ENCODE measurements at places on chromosomes 16 and 17. TPM values are rescaled to one million over a fixed set of nuclear protein-coding genes. Genes with fewer than 3 reads are reported as not detected.
A peak's percentile ranks its signal among the peaks of the same experiment; 100 is the strongest.

- no peak overlapping the region for H3K4me3 ChIP-seq
- no peaks in the 10 kb centered on the region for H3K27me3 ChIP-seq
- H3K36me3 ChIP-seq, result peaks cover 34% of the 10 kb centered on the region
- H3K4me1 ChIP-seq, result no peaks in the 10 kb centered on the region
- no peak overlapping the region for H3K27ac ChIP-seq
- DNase-seq, result peak; percentile 44
Observed at GRCh38 chr17:81245665-81246342, 6.7 kb downstream of the NDUFAF8 start.

DNA sequence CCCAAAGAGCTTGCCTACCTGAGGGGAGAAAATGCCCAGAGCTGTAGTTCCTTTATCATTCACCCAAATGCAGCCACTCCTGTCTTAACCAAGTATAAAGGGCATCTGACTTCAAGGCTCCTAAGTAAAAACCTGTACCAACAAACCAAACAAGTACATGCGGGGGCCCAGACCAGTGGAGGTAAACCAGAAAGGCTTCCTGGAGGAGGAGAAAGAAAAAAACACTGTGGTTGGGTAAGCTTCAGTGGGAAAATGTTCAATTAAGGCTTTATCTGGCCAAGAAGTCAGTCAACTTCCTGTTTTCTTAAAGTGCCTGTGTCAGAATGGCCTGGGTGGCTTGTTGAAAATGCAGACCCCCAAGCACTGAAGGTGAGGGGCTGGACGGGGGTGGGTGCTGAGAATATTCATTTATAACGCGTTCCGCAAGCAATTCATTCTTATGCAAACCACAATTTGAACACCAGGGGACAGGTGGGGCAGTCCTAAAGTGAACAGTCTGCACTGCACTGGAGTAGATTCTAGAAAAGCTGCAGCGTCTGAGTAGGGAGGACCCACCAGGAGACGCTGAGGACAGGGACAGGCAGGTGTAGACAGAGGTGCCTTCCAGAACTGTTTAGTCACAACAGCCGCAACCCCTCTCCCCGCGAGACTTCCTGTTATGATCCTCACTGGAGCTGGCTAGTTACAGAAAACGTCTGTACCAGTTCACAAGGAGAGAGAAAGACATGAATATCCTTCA, 467.1 kb downstream of the SOX9 start:
- H3K36me3 ChIP-seq, result no peaks in the 10 kb centered on the region
- H3K4me1 ChIP-seq, result peaks cover 22% of the 10 kb centered on the region
- DNase-seq, result no peak
- peak overlapping the region; percentile 0 for H3K4me3 ChIP-seq
- peak overlapping the region; percentile 80 for H3K27ac ChIP-seq

DNA sequence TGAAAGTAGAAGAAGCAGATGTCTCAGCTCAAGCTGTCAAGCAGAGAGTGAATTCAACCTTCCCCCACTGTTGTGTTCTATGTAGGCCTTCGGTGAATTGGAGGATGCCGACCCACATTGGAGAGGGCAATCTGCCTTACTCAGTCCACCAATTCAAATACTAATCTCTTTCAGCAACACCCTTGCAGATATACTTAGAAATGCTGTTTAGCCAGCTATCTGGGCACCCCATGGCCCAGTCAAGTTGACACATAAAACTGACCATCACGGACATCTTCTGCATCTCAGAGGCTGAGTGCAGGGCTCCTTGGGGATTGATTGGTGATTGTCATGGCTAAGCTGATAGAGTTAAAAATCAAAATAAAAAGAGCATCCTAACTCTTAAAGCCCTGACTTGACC, 58.3 kb downstream of the IRX3 start:
- H3K4me3 ChIP-seq, result no peak overlapping the region
- no peak for DNase-seq
- H3K4me1 ChIP-seq, result no peaks in the 10 kb centered on the region
- peaks cover 4% of the 10 kb centered on the region for H3K27me3 ChIP-seq

GRCh38 chr16:5730783-5731182, 633.2 kb upstream of the EEF2KMT start:
- DNase-seq, result no peak
- no peaks in the 10 kb centered on the region for H3K36me3 ChIP-seq
- H3K27me3 ChIP-seq, result no peaks in the 10 kb centered on the region
- no peaks in the 10 kb centered on the region for H3K4me1 ChIP-seq

GRCh38 chr17:50844117-50844700, 8.8 kb downstream of the WFIKKN2 start:
- H3K36me3 ChIP-seq, result no peaks in the 10 kb centered on the region
- no peak for DNase-seq

DNA sequence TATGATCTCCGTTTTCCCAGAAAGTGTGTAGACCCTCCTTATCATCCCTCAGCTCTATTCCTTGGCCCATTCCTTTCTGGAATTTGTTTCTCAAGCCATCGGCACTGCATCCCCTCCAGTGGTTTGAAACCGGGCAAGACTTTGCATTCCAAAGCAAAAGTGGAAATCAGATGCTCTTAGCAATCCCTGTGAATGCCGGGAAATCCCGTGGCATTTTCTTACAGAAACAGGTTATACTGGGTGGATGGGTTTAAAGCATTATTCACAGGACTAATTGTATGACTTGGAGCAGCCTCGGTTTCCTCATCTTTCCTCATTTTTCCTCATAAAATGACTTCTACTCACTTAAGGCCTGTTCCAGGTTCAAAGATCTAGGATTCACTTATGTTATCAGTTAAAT, 52.0 kb downstream of the MAP2K6 start:
- no peaks in the 10 kb centered on the region for H3K27me3 ChIP-seq
- DNase-seq, result no peak
- no peak overlapping the region for H3K4me3 ChIP-seq
- no peak overlapping the region for H3K27ac ChIP-seq

DNA sequence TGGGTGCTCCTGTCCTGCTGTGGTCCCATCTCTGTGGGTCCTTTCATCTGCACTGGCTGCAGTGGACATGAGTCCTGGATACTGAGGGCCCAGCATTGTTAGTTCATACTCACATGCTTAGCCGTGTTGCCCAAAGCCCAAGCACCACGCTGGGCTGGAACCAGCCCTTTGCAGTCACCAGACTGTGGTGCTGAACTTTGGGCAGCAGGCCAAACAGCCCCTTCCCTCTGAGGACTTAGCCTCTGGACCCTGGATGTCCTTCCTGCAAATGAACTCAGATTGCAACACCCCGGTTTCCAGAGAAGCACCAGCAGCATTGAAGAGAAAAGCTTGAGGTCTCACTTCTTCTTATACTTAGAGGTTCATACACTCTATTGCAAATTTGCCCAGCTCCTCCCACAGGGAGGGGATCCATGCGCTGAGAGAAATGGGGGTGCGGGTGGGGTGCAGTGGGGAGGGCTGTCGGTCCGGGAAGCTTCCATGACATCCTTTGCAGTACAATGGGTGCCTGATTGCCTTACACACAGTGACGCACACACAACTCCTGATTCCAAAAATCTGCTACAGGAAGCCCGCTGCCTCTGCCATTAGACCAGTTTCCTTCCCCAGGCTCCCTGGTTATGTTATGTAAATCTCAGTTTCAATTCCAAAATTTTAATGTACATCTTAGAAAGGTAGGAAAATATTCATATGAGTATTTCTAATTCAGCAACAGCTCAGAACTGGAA, 65.8 kb downstream of the RGS9 start:
- H3K36me3 ChIP-seq, result no peaks in the 10 kb centered on the region
- no peak overlapping the region for H3K4me3 ChIP-seq
- H3K27me3 ChIP-seq, result no peaks in the 10 kb centered on the region

TMEM204 gene
- total RNA-seq, result 63.1 TPM

TERB1 gene
- not detected for total RNA-seq

GRCh38 chr17:17856386-17856785, 19.6 kb upstream of the SREBF1 start:
- DNase-seq, result no peak
- no peaks in the 10 kb centered on the region for H3K36me3 ChIP-seq
- H3K4me3 ChIP-seq, result no peak overlapping the region
- no peaks in the 10 kb centered on the region for H3K27me3 ChIP-seq
- no peak overlapping the region for H3K27ac ChIP-seq
- H3K4me1 ChIP-seq, result peaks cover 34% of the 10 kb centered on the region

GRCh38 chr16:14418795-14419225, 211.2 kb downstream of the PARN start:
- no peak overlapping the region for H3K4me3 ChIP-seq
- H3K36me3 ChIP-seq, result no peaks in the 10 kb centered on the region
- H3K4me1 ChIP-seq, result no peaks in the 10 kb centered on the region
- H3K27me3 ChIP-seq, result no peaks in the 10 kb centered on the region
- no peak for DNase-seq

DNA sequence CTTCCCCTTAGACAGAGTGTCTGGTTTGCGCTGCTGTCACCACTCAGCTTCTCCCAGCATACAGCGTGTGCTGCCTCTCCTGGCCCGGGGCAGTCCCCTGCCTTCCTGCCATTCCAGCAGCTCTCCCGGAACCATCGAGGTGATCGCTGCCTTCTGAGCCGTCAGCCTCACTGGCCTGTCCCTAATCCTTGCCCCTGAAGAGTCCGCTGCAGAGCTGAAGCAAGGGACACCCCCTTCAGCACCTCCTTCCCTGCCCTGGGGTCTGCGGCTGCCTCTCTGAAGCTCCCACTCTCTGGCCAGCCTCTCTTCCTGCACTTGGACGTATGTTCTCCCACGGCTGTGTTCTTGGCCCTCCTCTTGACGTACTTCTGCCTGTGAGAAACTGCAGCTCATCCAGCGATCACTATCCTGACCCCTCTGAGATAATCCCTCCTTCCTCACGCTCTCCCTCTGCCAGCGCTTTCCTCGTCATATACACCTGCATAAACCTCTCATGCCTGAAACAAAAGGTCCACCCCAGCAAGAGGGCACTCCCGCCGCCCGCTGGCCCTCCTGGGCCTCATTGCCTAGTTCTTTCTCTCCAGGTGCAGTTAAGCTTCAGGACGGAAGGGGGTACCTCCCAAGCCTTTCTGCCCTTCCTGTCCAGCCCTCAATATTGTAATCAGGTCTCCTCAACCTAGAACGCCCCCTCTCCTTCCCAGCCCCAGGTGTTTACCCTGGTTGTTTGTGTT, 220.6 kb upstream of the CHMP6 start:
- H3K36me3 ChIP-seq, result peaks cover 5% of the 10 kb centered on the region
- no peaks in the 10 kb centered on the region for H3K4me1 ChIP-seq
- no peak for DNase-seq
- no peak overlapping the region for H3K27ac ChIP-seq
- no peak overlapping the region for H3K4me3 ChIP-seq

Data from lower lobe of right lung (tissue), 2 donors.